Skeletal muscle tissue (tissue), 5 donors: ENCODE measurements at places on chromosomes 13 and 19. TPM values are rescaled to one million over a fixed set of nuclear protein-coding genes. Genes with fewer than 3 reads are reported as not detected.

Gene ERICH6B
- total RNA-seq: not detected

Gene ZNF536
- 3.1 TPM for total RNA-seq

Gene KLK2
- not detected for total RNA-seq

Gene PRR22
- not detected for total RNA-seq

Gene ADAMTSL5
- total RNA-seq: 3.1 TPM

Gene VSTM2B
- not detected for total RNA-seq

Gene PLEKHG2
- total RNA-seq: 15.7 TPM
